ENCODE measurements at places on chromosomes 11 and 22. TPM values are rescaled to one million over a fixed set of nuclear protein-coding genes. Genes with fewer than 3 reads are reported as not detected.

DNA sequence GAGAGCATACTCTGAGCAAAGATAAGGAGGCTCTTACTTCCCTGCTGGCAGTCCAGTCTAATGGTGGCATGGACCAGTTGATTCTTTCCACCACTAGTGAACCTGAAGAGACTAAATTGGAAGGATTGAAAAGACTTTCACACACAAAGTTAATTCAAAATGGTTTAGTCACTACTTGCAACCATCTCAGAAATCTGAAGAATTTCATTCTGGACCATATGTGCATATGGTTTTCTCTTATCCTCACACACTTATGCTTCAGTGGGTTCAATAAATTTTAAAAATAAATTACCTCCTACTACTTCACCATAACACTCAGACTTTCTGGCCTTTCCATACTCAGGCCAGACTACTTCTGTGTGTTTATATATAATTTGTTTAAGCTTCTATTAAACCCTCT lies 44.7 kb downstream of the CADM1 start:
- DNase-seq, result no peak
- H3K27ac ChIP-seq, result no peak overlapping the region
- no peaks in the 10 kb centered on the region for H3K4me1 ChIP-seq
- H3K36me3 ChIP-seq, result no peaks in the 10 kb centered on the region

- DNase-seq, result no peak
- H3K27me3 ChIP-seq, result no peaks in the 10 kb centered on the region
- H3K36me3 ChIP-seq, result no peaks in the 10 kb centered on the region
- no peak overlapping the region for H3K27ac ChIP-seq
- H3K4me1 ChIP-seq, result no peaks in the 10 kb centered on the region
Observed at GRCh38 chr11:120073196-120073595, 64.7 kb downstream of the TRIM29 start.

The PACSIN3 gene
- 0.82 TPM for polyA plus RNA-seq

- H3K4me3 ChIP-seq, result no peak overlapping the region
- no peaks in the 10 kb centered on the region for H3K4me1 ChIP-seq
- no peaks in the 10 kb centered on the region for H3K36me3 ChIP-seq
- no peak overlapping the region for H3K27ac ChIP-seq
- H3K27me3 ChIP-seq, result no peaks in the 10 kb centered on the region
- no peak for DNase-seq
Observed at GRCh38 chr11:112792070-112792469, 169.2 kb upstream of the NCAM1 start.

DNA sequence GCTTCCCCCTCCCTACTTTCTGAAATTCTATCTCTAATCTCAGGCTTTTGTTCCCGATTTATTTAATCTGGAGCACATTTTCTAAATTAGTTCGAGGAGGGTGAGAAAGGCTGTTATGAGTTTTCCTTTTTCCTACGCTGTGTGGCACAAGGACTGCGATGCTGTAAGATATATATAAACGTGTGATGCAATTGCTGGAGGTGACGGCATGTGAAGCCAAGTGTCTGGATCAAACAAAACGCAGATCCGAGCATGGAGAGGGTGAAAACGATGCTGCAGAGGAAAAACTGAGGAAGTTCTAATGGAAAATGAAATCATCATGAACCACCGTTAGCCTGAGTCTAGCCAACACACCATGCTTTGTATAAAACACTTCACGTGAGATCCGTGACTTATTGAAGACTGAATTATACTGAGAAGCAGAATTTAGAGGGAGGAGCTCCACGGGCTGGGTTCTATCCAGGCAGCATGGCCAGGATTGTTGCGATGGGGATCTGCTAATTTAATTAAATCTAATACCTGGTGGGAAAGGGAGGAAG lies 4.4 kb downstream of the PKNOX2 start:
- DNase-seq, result no peak
- no peak overlapping the region for H3K27ac ChIP-seq
- peaks cover 17% of the 10 kb centered on the region for H3K4me1 ChIP-seq
- H3K36me3 ChIP-seq, result no peaks in the 10 kb centered on the region
- H3K4me3 ChIP-seq, result no peak overlapping the region

DNA sequence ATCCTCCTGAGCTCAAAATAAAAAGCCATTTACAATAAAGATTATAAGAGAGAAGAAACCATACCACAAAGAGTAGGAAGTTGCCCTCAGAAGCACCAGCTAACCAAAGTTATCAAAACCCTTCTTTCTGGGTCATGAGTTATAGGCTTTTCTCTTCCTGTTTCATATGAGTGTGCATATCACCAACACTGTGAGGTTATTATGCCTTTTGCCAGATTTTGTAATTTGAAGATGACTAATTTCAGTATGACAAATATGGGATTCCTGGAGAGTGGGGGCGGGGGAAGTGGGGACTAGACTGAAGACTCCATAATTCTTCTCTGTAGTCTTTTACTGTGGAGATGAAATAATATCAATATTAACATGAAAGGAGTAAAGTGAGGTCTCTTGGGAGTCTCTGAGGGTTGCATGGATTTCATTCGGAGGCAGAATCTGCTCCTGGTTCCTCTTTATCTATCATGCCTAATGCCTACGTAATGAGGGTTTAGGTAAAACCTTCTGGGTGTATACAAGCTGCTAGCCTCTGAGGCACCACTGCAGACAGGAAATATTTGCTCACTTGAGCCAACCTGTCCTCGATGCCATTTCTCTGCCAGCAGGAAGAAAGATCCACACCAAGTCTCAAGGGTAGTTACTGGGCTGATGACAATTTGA lies 2.1 kb downstream of the LPXN start:
- H3K4me1 ChIP-seq, result peaks cover 44% of the 10 kb centered on the region
- H3K4me3 ChIP-seq, result peak overlapping the region; percentile 99
- DNase-seq, result peak; percentile 54
- H3K27ac ChIP-seq, result peak overlapping the region; percentile 98

DNA sequence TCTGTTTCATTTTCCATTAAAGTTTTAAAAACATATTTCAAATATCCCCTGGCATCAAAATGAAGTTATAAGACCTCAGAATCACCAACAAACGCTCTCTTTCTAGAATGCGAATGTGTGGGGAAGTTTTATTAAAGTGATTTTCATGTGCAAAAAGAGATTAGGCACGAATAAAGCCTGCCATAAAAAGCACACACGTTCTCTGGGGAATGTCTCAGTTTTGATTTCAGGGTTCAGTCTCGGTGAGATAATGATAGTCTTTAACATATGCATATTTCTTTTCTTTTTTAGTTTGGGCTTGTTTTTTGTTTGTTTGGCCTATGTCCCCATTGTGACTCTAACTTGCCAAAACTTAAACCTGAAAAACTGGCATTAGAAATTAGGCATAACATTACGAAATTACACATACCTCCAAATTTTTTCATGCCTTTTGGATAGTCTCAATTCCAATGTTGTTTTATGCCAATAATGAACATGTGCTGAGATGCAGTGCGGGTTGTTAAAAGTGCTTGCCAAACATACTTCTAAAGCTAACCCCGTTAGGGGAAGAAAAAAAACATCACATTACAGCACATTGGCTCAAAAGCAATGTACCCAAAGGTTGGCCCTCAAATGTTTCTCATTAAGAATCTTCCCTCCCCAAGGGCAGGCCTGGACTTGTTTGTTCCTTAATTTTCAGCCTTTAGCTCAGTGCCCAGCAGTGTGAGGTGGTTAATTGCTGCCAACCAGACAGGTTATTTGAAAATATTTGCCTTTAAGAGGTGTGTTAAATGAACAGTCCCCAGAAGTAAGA lies 33.2 kb upstream of the FBLN1 start:
- H3K36me3 ChIP-seq, result no peaks in the 10 kb centered on the region
- no peak overlapping the region for H3K27ac ChIP-seq
- H3K4me3 ChIP-seq, result no peak overlapping the region
- DNase-seq, result no peak
- no peaks in the 10 kb centered on the region for H3K4me1 ChIP-seq

DNA sequence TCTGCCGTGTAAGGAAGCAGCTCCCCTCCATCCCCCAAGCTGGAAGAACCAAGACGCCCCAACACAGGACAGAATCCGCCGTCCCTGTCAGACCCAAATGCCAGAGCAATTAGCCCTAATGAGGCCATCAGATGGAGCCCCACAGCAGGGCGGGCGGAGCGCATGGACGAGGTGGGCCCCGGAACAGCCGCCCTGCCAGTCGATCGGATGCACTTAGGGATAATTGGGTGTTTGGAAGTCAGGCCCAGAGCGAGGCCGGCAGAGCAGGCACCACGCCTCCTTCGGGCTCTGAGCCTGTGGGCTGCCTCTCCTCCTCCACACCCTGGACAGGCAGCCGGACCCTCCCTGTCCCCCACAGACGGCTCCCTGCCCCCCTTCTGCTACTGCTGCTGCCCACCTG lies 5.5 kb upstream of the TH start:
- H3K4me1 ChIP-seq, result no peaks in the 10 kb centered on the region
- H3K27ac ChIP-seq, result no peak overlapping the region
- DNase-seq, result no peak
- no peaks in the 10 kb centered on the region for H3K36me3 ChIP-seq
- no peaks in the 10 kb centered on the region for H3K27me3 ChIP-seq

The MRGPRF gene
- polyA plus RNA-seq, result not detected

DNA sequence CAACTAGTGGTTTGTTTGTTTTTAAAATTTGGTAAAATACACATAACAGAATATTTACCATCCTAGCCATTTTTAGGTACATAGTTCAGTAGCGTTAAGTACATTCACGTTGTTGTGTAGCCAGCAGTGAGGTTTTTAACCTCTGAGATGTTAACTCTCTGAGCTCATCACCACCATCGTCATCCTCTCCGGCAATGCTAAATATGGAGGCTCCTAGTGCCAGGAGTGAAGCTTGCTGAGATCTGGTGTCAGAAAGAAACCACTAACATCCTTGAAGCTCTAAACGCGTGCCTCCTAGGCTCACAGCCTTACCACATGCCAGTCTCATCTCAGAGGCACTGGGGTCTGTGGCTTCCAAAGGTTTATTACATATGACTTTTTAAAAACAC lies 330.2 kb upstream of the B3GAT1 start:
- no peaks in the 10 kb centered on the region for H3K36me3 ChIP-seq
- no peak overlapping the region for H3K27ac ChIP-seq
- H3K27me3 ChIP-seq, result no peaks in the 10 kb centered on the region

The MLC1 gene
- polyA plus RNA-seq, result 0.08 TPM

DNA sequence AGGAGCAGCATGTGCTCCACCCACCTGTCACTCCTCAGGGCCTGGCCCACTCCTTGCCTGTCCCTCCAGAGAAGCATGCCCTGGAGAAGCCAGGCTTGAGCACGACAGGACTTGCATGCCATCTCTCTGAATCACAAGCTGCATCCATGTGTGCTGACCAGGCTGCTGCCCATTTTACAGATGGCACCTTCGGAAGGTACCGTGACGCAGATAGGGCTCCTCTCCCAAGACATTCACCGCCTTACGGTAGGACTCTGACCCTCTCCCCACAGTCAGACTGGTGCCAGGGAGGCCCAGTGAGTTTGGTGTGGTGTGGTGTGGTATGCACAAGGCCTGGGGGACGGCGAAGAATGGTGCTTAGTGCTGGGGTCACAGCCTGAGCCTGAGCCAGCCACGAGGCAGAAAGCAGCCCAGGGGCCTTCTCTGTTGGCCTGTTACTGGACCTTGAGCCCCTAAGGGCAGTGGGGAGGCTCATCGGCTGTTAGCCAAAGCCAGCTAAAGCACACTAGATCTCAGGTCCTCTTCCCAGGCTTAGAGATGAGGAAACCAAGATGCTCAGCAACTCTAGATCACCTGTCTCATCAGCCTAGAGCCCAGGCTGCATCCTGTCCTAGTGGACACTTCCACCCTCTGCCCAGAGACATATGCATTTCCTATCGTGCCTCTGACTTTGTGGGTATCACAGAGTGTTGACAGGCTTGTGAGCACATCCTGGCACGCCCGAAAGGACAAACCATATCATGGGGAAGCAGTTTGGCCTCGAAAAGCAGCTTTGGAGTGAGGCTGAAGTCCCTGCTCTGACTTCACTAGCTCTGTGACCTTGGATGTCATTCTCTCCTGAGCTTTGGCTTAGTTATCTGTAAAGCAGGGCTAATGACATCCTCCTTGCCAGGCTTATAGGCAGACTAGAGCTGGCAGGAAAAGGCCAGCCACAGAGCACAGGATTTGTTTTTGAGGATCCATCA lies 17.8 kb downstream of the CYB5R2 start:
- H3K36me3 ChIP-seq, result peaks cover 49% of the 10 kb centered on the region
- no peak overlapping the region for H3K27ac ChIP-seq
- H3K4me1 ChIP-seq, result no peaks in the 10 kb centered on the region

GRCh38 chr22:23598805-23599518 lies 18.9 kb upstream of the IGLL1 start:
- H3K4me1 ChIP-seq, result no peaks in the 10 kb centered on the region
- H3K4me3 ChIP-seq, result no peak overlapping the region
- no peak overlapping the region for H3K27ac ChIP-seq

GRCh38 chr22:22929381-22930221 lies 42.0 kb downstream of the IGLL5 start:
- peaks cover 5% of the 10 kb centered on the region for H3K4me1 ChIP-seq
- no peak overlapping the region for H3K27ac ChIP-seq
- no peak for DNase-seq
- no peak overlapping the region for H3K4me3 ChIP-seq
- no peaks in the 10 kb centered on the region for H3K27me3 ChIP-seq
- no peaks in the 10 kb centered on the region for H3K36me3 ChIP-seq

DNA sequence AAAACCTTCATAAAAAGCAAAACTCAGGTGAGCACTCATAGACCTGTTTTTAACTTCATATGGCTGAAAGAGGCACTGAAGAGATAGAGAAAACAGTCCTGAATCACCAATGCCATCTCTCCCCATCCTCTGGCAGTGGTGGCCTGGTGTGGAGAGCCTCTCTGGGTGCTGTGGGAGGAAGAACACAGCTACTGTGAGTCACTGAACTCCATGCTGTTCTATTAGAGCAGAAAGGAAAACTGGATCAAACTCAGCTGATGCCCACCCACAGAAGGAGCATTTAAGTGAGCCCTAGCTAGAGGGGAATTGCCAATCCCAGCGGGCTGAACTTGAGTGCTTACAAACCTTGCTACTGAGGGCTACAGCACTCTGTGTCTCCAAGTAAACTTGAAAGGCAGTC lies 115.3 kb upstream of the SESN3 start:
- H3K27me3 ChIP-seq, result no peaks in the 10 kb centered on the region
- no peaks in the 10 kb centered on the region for H3K4me1 ChIP-seq
- no peak overlapping the region for H3K27ac ChIP-seq
- no peaks in the 10 kb centered on the region for H3K36me3 ChIP-seq
- no peak for DNase-seq

The CTSW gene
- 58.7 TPM for polyA plus RNA-seq

GRCh38 chr11:75503531-75504099 lies 22.1 kb downstream of the GDPD5 start:
- DNase-seq, result no peak
- H3K36me3 ChIP-seq, result no peaks in the 10 kb centered on the region
- peaks cover 12% of the 10 kb centered on the region for H3K4me1 ChIP-seq

GRCh38 chr11:94549146-94549545 lies 5.4 kb downstream of the FUT4 start:
- no peaks in the 10 kb centered on the region for H3K27me3 ChIP-seq
- no peak overlapping the region for H3K4me3 ChIP-seq
- peaks cover 16% of the 10 kb centered on the region for H3K4me1 ChIP-seq
- no peak overlapping the region for H3K27ac ChIP-seq

- no peaks in the 10 kb centered on the region for H3K27me3 ChIP-seq
- H3K36me3 ChIP-seq, result no peaks in the 10 kb centered on the region
- H3K27ac ChIP-seq, result peak overlapping the region; percentile 94
- H3K4me1 ChIP-seq, result peaks cover 28% of the 10 kb centered on the region
- peak; percentile 81 for DNase-seq
- H3K4me3 ChIP-seq, result peak overlapping the region; percentile 99
Observed at GRCh38 chr22:30265823-30266444, 717 bp downstream of the OSM start.

The MOGAT2 gene
- not detected for polyA plus RNA-seq

- no peaks in the 10 kb centered on the region for H3K4me1 ChIP-seq
- no peaks in the 10 kb centered on the region for H3K36me3 ChIP-seq
- no peak overlapping the region for H3K4me3 ChIP-seq
- H3K27ac ChIP-seq, result no peak overlapping the region
- no peak for DNase-seq
Observed at GRCh38 chr11:78338138-78338537, 79.5 kb downstream of the GAB2 start.
